ENCODE measurements at places on chromosomes 6 and 20.
A peak's percentile ranks its signal among the peaks of the same experiment; 100 is the strongest.

- DNase-seq = no peak
Observed at GRCh38 chr6:3451498-3451897, 5.4 kb downstream of the SLC22A23 start.

GRCh38 chr6:105780146-105780860, 305.8 kb upstream of the PRDM1 start:
- DNase-seq = no peak

GRCh38 chr6:69338431-69339162, 458.2 kb downstream of the LMBRD1 start:
- DNase-seq = no peak

- no peak for DNase-seq
Observed at GRCh38 chr6:90538278-90539046, 48.4 kb downstream of the MAP3K7 start.

GRCh38 chr6:1894954-1895353, 285.2 kb downstream of the FOXC1 start:
- no peak for DNase-seq

- DNase-seq = no peak
Observed at GRCh38 chr6:9360881-9361280, 925.5 kb upstream of the SLC35B3 start.

GRCh38 chr20:63735859-63736718, at the start of gene LIME1:
LIME1 (plus strand) TSS chr20:63736664; CDS start chr20:63737550, 886 bp downstream.
- peak; percentile 95 for DNase-seq

DNA sequence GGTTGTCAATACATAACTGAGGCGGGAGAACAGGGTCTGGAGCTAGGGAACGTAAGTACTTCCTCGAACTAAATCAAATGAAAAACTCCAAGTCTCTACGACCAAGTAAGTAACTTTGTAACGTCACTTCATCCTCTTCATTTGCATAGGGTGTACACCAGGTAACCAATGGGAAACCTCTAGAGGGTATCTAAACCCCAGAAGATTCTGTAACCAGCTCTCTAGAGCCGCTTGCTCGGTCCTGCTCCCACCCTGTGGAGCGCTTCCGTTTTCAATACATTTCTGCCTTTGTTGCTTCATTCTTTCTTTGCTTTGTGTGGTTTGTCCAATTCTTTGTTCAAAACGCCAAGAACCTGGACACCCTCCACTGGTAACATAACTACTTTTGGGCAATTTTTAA, 133.5 kb upstream of the TMEM170B start:
- DNase-seq = no peak

- no peak for DNase-seq
Observed at GRCh38 chr6:108441141-108441540, 119.6 kb upstream of the FOXO3 start.

DNA sequence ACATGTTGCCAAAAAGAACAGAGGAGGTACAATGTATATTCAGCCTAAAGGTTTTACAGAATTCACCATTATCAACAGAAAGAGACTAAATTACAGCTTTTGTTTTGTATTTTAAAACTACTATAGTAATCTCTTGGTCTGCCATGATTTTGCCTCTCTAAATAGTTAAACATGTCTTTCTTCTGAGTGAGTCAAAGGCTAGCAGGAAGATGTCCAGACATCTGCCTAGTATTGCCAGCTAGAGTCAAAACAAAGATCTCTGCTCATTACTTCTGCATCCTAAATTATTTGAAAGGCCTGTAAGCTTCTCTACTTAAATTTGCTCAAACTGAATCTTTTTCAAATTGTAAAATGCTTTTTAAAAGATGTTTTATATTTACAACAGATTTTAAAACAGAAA, 8.8 kb downstream of the ASF1A start:
- DNase-seq = no peak

- DNase-seq = no peak
Observed at GRCh38 chr6:163170294-163170883, 244.1 kb upstream of the QKI start.

DNA sequence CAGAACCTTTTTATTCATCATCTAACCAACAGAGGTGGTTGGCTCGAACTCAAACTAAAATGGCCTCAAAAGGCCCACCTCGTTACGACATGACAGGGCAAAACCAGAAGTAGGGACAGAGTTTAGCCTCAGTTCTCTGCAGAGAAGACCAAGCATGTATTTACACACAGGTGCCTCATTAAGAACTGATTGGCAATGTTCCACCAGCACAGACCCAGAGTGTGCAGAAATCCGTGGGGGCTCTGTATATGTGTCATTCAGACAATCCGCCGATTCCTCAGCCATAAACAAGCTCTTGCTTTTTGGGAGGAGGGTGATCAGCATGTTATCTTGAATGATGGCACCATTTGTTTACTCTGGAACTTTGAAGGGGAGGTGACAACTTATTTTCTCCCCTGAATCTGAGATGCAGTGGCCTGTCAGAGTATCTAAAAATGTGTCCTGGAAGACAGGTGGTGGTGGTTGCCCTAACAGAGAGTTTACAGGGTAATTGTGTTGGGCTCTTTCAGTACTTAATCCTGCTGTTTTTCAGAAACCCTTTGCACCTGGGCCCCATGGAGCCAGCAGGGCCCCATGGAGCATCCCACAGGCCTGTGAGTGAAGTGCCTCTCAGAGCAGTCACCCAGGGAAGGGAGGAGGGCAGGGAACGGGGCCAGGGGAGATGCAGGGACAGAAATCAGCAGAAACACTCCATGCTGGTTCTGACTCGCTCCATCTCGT, 29.1 kb upstream of the C20orf203 start:
- DNase-seq = no peak

GRCh38 chr6:165774903-165775601, 112.0 kb upstream of the PDE10A start:
- DNase-seq = no peak
